ENCODE measurements at places on chromosomes 7 and 10. TPM values are rescaled to one million over a fixed set of nuclear protein-coding genes. Genes with fewer than 3 reads are reported as not detected.

The STEAP1B gene
- total RNA-seq = 1.5 TPM

The AKR1D1 gene
- not detected for total RNA-seq

GRCh38 chr7:133957845-133958244, 169.3 kb upstream of the LRGUK start:
- no peak overlapping the region for H3K27ac ChIP-seq
- H3K36me3 ChIP-seq = no peaks in the 10 kb centered on the region
- DNase-seq = no peak

GRCh38 chr7:130371046-130371445, 9.2 kb upstream of the CPA1 start:
- no peak overlapping the region for H3K4me3 ChIP-seq
- H3K27ac ChIP-seq = peak overlapping the region; percentile 79
- DNase-seq = no peak

DNA sequence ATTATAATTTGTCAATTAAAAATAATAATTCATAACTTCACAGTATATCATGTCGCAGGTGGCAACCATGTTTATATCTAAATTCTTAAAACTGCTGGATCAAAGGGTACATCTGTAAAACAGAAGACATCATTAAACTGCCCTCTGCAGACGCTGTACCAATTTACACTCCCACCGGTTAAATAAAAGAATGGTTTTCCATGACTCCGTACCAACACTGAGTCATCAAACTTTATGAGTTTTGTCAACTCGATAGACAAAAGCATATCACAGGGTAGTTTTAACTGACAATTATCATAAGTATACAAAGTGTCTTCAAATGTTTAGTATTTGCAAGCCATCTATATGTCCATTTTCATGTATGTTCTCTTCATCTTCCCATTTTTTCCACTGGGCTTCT, 5.7 kb upstream of the GSTK1 start:
- no peak overlapping the region for H3K27ac ChIP-seq
- no peak for DNase-seq
- no peaks in the 10 kb centered on the region for H3K36me3 ChIP-seq

DNA sequence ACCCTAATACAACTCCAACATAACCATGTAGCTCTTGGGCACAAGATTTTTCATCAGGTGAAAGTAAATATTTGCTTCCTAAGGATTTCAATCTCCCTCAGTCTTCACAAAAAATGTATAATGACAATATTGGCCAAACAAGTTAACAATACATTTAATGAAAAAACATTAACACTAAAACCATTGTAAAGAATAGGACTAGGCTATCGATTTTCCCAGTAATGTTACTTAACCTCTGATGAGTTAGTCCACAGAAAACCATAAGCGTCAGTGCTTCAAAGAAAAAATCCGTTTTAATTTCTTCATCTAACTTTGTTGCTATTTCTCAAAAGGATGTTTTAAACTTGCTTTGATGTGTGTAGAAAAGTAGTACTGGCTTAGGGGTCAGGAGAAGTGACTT, 1.2 kb downstream of the ZNF33B start:
- peaks cover 5% of the 10 kb centered on the region for H3K4me1 ChIP-seq
- no peak for DNase-seq
- H3K27me3 ChIP-seq = no peaks in the 10 kb centered on the region
- peaks cover 20% of the 10 kb centered on the region for H3K36me3 ChIP-seq
- peak overlapping the region; percentile 85 for H3K4me3 ChIP-seq

- H3K4me1 ChIP-seq = peaks cover 51% of the 10 kb centered on the region
- peak overlapping the region; percentile 73 for H3K27ac ChIP-seq
- peak; percentile 49 for DNase-seq
- peak overlapping the region; percentile 67 for H3K4me3 ChIP-seq
Observed at GRCh38 chr10:27743012-27743876, 2.4 kb downstream of the MKX start.

GRCh38 chr10:103080891-103081581, 112.0 kb downstream of the NT5C2 start:
- H3K4me3 ChIP-seq = no peak overlapping the region
- H3K36me3 ChIP-seq = peaks cover 73% of the 10 kb centered on the region
- no peak overlapping the region for H3K27ac ChIP-seq
- H3K4me1 ChIP-seq = no peaks in the 10 kb centered on the region
- no peaks in the 10 kb centered on the region for H3K27me3 ChIP-seq

DNA sequence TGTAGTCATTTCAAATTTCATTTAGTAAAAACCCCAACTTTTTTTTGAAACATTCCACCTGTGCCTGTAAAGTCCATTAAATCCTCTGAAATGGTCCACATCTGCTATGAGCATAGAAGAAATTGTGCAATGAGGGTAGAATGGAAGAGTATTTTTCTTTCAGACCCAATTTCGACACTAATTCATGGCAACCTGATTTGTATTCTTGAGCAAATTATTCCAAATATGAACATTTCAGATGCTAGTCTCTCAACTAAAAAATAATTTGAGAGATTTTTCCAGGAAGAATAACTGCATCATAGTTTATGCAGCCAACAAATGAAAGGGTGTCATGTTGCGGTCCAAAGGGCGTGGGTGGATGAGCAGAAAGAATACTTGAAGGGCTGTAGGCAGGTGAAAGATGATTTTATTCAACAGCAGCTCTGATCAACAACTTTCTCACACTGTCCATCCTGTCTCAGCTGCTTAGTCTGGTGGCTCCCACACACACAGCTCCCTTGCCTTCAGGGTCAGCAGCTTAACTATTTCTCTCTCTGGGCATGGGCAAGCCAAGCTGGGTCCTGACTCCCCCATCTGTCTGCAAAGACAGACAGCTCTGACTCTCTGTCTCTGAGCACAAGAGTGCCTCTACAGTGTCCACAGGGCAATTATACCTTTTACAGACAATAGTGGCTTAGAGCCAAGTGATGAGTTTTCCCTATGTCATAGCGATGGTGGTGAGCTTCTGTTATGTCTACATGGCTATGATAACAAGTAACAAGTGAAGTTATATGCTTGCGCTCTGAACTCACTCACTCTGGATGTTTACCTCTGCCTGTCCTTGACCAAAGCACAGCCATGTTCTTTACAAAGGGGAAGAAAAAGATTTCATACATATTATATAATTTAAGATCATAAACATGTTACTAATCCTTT, 11.5 kb downstream of the STEAP2 start:
- H3K4me1 ChIP-seq = no peaks in the 10 kb centered on the region
- no peak for DNase-seq
- no peaks in the 10 kb centered on the region for H3K27me3 ChIP-seq
- H3K27ac ChIP-seq = no peak overlapping the region

DNA sequence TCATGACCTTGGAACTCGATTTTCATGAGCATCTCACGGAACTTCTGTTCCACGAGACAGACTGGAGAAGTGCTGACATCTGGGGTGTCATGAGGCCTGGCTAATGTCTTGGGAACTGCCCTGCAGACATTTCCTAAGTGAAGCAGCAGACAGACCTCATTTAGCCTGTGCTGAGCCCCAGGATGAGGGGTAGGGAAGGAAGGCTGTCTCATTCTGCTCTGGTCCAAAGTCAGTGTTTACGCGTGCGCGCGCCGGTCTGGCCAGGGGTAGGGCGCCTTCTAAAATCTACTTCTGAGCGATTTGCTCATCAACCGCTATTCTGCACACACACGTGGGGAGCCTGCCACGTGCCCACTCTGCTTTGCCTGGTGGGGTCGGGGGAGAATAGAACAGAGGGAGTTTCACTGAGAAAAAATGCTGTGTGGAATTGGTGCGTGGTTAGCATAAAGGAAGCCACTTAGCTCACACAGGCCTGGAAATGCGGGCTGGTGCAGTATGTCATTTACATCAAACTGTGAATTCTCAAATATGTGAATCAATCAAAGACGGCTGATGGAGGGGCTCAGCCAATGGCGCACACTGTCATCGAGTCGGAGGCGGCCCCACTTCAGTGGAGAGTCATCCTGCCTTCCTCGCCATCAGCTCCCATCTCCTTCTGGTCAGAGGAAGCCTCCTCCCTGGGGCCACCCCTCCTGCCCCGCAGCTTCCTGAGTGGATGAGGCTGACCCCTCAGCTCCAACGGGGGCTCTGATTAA, 335.1 kb downstream of the ADARB2 start:
- no peak for DNase-seq
- no peaks in the 10 kb centered on the region for H3K4me1 ChIP-seq
- H3K36me3 ChIP-seq = no peaks in the 10 kb centered on the region
- H3K4me3 ChIP-seq = no peak overlapping the region
- peaks cover 21% of the 10 kb centered on the region for H3K27me3 ChIP-seq

DNA sequence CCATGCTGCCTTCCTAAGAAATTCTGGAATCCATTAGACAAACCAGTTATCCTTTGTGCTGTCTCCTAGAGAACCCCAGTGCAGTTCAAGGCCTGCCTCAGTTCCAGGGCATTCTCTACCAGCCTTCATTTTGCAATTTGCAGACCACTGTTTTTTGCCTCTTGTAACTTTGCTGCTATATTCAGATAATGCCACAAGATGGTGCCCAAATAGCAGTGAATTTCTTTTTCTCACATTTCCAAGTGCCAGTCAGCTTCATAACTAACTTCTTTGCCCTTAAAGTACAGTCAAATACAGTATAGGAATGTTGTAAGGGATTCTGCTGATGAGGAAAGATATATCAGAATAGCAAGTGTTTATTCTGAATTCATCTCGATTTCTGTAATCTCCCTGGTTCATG, 25.2 kb downstream of the LOXL4 start:
- DNase-seq = no peak
- H3K36me3 ChIP-seq = peaks cover 74% of the 10 kb centered on the region
- no peak overlapping the region for H3K27ac ChIP-seq
- H3K4me3 ChIP-seq = no peak overlapping the region

DNA sequence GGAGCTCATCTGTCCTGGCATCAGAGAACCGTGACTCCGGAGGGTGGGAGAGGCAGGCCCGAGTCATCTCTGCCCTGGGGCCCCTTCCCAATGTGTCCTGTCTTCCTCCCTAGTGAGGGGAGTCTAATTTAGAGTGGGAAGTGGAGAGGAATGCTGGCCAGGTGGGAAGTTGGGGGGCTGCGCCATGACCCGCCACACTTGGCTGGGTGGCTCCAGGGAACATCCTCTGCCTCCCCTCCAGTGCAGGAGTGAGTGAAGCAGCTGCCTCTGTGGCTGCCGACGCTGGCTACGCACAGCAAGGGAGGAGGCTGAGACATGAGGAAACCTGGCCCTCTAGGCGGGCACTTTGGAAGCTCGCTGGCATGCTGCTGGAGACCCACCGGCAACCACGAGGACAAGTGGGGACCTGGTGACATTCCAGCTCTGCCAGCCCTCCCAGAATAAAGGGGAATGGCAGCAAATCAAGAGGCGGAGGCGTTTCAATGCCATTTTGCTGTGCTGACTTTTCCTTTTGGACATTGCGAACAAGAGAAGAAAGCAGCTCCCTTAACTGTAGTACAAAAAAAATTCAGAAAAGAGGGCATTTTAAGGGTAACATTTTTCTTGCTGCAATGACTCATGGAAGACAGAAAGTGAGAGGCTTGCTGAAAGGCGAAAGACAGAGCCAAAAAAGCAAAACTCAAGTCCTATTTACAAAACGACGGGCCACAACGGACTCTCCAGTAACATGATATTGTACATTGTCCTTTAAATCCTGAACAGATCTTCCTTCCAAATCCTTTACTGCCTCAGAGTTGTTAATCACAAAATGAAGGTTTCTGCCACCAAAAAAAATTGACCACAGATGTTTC, 121.2 kb upstream of the PITRM1 start:
- H3K27ac ChIP-seq = no peak overlapping the region
- H3K4me1 ChIP-seq = no peaks in the 10 kb centered on the region
- no peak overlapping the region for H3K4me3 ChIP-seq
- H3K36me3 ChIP-seq = no peaks in the 10 kb centered on the region
- no peaks in the 10 kb centered on the region for H3K27me3 ChIP-seq
- no peak for DNase-seq

DNA sequence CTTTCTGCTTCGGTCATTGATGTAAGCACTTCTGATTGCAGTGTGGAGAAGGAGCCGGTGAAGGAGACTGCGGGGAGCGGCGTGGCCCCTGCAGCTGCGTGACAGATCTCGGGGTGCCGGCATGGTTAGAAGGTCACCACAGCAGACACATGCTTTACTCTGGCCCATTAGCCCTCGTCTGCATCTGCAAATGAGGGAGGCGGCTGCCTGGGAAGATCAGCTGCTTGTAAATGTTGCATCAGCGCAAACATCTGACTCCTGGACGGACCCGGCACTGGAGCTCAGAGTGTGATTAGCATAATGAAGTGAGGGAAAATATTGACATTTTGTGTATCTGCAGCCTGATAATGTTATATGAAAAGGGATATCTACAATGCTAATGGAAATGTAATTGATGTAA, 30.5 kb upstream of the MNX1 start:
- DNase-seq = no peak
- H3K27me3 ChIP-seq = peaks cover 18% of the 10 kb centered on the region
- H3K4me3 ChIP-seq = no peak overlapping the region
- no peak overlapping the region for H3K27ac ChIP-seq

DNA sequence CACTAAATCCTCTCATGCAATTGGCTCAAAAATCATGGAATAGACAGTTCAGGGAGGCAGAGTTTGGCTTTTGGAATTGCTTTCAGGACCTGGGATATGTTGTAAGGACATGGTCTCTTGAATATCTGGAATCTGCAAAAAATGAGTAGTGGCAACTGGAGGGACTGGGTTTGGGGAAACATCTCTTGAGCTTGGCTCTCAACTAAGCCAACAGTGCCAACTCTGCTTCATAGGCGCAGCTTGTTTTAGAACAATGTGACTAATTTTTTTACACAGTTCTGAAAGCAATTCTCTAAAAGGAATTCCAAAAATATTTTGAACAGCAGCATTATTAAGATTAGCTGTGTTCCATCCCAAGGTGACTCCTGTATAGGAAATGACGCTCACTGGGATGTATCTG, 121.5 kb upstream of the DPP6 start:
- H3K36me3 ChIP-seq = no peaks in the 10 kb centered on the region
- DNase-seq = no peak
- no peaks in the 10 kb centered on the region for H3K27me3 ChIP-seq
- H3K4me3 ChIP-seq = no peak overlapping the region

DNA sequence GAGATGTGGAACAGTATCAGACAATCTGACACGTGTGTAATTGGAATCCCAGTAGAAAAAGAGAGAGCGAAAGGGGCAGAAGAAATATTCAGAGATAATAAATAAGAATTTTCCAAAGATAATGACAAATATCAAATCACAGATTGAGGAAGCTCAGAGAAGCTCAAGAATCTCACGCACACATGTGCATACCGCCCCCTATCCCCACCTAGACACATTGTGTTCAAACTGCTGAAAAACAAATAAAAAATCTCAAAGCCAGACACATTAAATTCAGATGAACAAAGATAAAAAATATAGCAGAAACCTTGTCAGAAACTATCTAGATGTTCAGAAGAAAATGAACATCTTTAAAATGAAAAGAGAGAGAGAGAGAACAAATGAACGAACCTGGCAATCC, 17.2 kb downstream of the SFR1 start:
- no peaks in the 10 kb centered on the region for H3K27me3 ChIP-seq
- H3K27ac ChIP-seq = no peak overlapping the region
- no peaks in the 10 kb centered on the region for H3K36me3 ChIP-seq
- H3K4me1 ChIP-seq = no peaks in the 10 kb centered on the region

GRCh38 chr10:119409385-119409784, 133.1 kb downstream of the RGS10 start:
- peaks cover 66% of the 10 kb centered on the region for H3K4me1 ChIP-seq
- H3K4me3 ChIP-seq = no peak overlapping the region
- H3K36me3 ChIP-seq = no peaks in the 10 kb centered on the region
- H3K27me3 ChIP-seq = no peaks in the 10 kb centered on the region
